Activated CD8-positive, alpha-beta memory T cell treated with anti-CD3 and anti-CD28 coated beads for 4 hours (primary cell): ENCODE measurements at places on chromosomes 5 and 9.

DNA sequence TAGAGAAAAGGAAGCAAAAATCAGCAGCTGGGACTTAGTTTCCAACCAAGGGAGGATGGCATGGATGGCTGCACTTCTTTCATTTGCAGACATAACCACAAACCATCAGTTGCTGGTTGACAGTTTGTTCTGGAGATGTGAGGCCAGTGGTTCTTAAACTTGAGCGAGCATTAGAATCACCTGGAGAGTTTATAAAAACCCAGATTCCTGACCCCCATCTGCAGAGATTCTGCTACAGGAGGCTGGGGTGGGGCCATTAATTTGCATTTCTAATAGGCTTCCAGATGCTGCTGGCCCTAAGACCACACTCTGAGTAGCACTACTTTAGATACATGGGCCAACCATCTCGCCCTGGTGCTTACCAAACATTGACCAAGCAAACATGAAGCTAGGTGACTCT, 60.8 kb downstream of the MARCHF3 start:
- no peak for DNase-seq

- no peak for DNase-seq
These were observed 173.4 kb downstream of the NR3C1 start for GRCh38 chr5:143229896-143230675.

GRCh38 chr5:134600600-134600999, 32.0 kb downstream of the SAR1B start:
- no peak for DNase-seq

- no peak for DNase-seq
These were observed 22.5 kb upstream of the PTPN3 start for GRCh38 chr9:109520475-109521132.

GRCh38 chr9:917730-918129, 58.7 kb upstream of the DMRT3 start:
- no peak for DNase-seq

GRCh38 chr9:121861501-121862180, 210.2 kb downstream of the DAB2IP start:
- DNase-seq: no peak

DNA sequence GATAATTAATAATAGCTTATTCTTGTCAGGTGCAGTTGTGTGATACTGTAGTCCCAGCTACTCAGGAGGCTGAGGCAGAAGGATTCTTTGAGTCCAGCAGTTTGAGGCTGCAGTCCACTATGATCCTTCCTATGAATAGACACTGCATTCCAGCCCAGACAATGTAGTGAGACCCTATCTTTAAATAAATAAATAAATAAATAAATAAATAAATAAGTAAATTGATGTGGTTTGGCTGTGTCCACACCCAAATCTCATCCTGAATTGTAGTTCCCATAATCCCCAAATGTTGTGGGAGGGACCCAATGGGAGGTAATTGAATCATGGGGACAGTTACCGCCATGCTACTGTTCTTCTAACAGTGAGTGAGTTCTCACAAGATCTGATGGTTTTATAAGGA, 5.6 kb upstream of the ELL2 start:
- no peak for DNase-seq

- no peak for DNase-seq
These were observed 15.8 kb downstream of the MGAT1 start for GRCh38 chr5:180786531-180787398.

- no peak for DNase-seq
These were observed 63.5 kb downstream of the MPDZ start for GRCh38 chr9:13215791-13216554.

DNA sequence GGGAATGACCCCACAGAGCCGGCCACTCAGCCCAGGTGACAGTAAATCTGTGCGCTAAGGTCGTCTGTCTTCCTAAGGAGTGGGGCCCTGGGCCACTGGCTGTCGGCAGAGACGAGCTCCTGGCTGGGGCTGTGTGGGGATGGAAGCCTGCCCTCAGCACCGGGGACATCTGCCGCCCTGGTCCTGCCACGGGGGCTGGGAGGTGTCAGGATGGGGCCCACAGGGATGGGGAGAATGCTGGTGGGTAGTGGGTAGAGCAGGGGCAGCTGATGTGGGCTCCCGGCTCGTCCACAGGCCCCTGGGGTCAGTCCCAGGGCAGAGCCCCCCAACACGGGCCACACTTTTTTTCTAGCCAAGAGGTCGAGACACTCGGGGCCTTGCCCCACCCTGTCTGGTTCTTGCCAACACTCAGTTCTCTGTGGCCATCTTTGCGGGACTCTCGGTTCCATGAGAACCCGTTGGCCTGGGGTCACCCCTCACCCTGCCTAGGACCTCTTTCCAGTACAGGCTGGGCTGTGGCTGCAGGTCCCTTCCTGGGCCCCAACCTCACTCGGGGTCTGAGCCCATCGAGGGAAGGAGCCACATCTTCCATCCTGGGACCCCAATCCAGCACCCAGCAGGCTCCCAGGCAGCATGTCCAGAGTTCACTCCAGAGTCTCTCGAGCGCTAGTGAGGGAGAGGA, 45.0 kb downstream of the DBH start:
- DNase-seq: no peak

DNA sequence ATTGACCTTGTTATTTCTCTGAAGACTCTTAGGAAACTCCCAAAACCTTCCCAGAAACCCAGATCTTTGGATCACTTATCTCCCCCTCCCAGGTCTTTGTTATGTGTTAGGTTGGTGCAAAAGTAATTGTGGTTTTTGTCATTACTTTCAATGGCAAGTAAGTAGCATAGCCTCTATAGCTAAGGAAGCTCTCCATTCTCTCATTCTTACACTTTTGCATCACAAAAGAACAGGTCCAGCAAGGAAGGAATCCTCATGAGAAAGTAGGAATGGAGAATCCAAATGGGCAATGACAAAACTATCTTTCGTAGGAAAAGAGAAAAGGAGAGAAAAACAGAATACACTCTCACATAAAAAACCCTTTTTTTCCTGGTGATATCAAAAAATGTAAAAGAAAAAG, 81.3 kb upstream of the ELAVL2 start:
- no peak for DNase-seq

DNA sequence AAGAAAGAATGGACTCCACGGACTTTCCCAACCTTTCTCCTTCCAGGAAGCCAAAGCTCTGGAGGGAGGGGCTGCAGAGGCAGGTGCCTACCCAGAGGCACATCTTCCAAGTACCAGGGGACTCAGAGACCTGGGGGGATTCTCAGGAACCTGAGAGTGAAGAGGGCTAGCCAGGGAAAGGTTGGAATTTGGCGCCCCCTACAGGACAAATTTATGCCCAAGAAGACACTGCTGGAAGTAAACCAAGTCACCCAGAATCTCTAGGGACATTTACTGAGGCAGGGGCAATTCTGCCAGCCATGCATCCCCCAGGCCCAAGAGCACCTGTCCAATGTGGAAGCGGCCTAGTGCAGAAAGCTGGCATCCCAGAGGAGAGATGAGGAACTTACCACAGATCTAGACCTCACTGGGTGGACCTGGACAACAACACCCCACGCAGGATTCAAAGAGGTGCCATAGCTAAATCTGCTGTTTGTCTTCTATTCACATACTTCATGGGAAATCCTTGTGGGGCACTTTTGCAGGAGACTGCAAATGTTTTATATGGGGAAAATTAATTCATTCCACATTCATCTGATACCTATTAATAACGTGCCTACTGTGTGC, 25.9 kb upstream of the IDNK start:
- no peak for DNase-seq

- no peak for DNase-seq
These were observed 67.3 kb upstream of the STK32A start for GRCh38 chr5:147167529-147167928.

DNA sequence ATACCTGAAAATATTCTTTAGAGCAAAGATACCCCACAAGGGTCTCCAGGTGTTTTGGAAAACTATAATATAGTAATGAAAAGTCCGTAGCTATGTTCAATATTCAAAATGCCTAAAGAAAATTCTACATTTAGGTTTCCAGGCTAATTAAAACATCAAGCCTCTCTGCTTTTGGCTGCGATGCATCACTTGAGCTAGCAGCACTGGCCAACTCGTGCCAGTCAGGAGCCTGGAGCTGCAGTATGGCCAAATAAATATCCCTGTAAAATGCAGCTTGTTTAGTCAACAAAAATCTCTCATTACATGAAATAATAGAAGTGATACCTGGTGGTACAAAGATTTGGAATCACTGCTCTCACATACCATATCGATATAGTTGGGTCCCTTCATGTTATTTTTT, 181.1 kb downstream of the ELAVL2 start:
- no peak for DNase-seq

DNA sequence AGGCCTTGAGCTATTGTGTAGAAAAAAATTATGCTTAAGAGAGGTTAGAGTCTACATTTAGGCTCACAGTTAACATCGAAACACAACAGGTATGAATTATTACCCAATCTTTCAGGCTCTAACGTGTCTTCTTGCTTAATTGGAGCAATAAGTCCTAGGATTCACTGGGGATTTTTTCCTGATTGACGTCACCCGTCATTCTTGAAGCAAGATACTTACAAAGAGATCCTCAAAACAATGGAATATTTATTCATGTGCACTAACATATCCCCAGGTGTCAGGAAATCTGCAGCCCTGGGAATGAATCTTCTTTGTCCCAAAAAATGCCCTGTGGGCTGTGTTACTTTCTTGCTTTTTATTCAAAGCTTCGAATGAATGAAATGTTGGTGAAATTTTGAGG, 413.5 kb downstream of the NFIB start:
- no peak for DNase-seq

GRCh38 chr9:130866474-130866965, 30.1 kb downstream of the QRFP start:
- DNase-seq: peak; percentile 5

GRCh38 chr9:121645853-121646807, 5.3 kb upstream of the DAB2IP start:
- no peak for DNase-seq

DNA sequence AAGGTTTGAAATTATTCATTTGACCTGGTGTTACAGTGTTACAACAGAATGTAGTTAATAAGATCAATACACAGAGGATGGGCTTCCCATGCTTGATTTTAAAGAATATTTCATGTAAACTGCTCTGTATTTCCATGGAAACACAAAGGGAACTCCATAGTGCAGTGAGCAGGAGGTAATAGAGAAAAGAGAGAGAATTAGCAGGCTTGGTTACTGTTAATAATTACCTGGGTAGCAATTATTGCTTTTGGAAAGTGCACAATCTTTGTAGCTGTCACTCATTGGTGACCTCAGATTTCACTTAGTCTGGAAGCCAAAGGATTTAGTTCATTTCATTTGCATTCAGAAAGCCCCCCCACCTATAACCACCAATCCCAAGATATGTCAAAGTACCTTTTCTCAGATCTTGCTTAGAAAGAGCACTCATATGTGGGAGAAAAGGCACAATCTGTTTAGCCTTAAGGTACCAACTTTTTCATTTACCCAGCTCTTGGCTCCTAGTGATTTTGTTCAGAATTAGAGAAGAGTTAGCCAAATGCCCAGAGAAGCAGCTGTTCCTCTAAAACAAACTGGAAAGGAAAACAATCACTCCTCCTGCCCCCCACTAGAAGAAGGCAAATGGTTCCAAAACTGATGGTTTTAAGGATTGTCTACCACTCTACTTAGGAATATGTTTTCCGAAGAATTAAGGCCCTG, 234.5 kb upstream of the SLC24A2 start:
- no peak for DNase-seq

GRCh38 chr5:176636426-176636825, 6.0 kb downstream of the EIF4E1B start:
- DNase-seq: no peak

GRCh38 chr5:174844971-174845370, 120.6 kb downstream of the MSX2 start:
- no peak for DNase-seq

- DNase-seq: no peak
These were observed 24.1 kb upstream of the SLC25A48 start for GRCh38 chr5:135810188-135810943.

GRCh38 chr9:16342246-16343020, 528.0 kb downstream of the BNC2 start:
- no peak for DNase-seq

DNA sequence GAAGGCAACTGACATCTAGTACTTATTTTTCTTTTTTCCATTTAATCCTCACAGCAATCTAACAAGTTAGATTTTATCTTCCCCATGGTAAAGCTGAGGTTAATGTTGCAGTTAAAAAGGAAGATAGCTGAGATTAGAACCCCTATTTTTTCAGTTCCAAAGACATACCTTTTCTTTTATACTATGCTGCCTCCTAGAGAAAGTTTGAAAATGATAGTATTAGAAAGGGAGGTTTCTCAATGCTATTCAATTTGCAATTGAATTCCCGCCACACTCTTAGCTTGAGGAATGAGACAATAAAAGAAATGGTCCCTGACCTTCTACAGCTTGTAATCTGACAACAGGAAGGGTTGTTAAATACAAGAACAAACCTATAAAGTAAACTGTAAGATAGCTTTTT, 195.9 kb upstream of the TRIM32 start:
- DNase-seq: no peak

DNA sequence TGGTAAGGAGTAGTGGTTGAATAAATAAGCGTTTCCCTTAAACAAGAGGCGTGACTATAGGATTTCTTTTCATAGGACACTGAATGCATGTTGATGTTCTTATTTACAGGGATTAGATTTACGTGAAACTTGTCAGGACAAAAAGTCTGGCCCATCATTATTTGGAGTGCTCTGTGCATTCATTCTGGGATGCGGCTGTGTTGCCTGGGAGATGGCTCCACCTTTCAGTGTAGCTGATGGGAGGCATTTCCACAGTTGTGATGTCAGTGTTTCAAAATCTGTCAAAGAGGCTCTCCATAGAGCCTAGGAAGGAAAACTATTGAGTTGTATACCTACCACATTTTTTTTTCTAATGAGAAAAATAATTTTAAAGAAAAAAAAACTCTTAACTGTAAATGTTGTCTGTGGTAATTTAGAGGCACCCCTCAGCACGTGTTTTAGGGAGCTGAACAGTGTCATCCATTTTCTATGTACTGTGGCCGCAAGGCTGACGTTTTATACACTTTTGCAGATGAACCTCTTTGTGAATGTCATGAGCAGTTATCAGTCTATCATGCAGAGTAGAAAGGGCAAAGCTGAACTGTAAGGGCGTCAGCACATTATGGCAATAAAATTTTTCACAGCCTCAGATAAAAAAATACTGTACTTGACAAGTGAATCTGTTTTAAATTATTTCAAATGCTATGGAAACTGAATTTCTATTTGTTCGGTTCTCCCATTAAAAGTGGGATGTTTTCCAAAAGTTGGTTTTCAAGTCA, 202.7 kb downstream of the PBX3 start:
- no peak for DNase-seq

- peak; percentile 94 for DNase-seq
These were observed 9.7 kb downstream of the PTGES2 start for GRCh38 chr9:128117613-128118471.

GRCh38 chr5:1032551-1033027, 24.0 kb downstream of the NKD2 start:
- no peak for DNase-seq

DNA sequence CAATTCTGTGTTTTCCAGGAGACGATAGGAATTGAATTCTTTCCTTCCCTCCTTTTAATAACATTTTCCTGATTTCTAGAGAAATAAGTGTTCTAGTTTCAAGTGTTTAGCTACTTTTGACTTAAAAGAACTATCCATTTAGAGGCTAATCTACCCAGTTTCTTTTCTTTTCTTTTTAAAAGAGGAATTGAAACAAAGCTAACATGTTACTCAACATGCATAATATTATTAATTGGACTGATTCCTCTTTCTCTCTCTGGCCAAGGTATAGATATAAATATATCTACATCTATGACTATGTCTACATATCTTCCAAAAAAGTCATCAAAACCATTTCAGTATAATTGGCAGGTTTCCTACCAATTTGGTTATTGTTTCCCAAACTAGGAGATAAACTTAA, 309.8 kb downstream of the TRPM3 start:
- no peak for DNase-seq

GRCh38 chr9:34869390-34869789, 88.7 kb upstream of the PHF24 start:
- DNase-seq: no peak

- no peak for DNase-seq
These were observed 197.9 kb upstream of the NR3C1 start for GRCh38 chr5:143601357-143601756.
